Activated CD4-positive, alpha-beta memory T cell treated with anti-CD3 and anti-CD28 coated beads for 36 hours (primary cell): ENCODE measurements at places on chromosomes 2 and 18.

DNA sequence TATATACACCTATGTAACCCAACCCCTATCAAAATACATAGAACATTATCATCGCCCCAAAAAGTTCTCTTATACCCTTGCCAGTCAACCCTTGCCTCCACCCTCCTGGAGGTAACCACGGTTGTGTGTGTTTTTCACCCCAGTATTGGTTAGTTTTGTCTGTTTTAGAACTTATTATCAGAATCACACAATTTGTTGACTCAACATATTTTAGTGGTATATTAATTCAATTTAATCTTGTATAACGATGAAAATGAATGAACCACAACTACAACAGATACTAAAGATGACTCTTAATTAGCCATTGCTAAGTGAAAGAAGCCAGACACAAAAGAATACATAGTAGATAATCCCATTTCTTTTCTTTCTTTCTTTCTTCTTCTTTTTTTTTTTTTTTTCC, 19.3 kb downstream of the ACOXL start:
- no peak for DNase-seq

- no peak for DNase-seq
These were observed 88.8 kb downstream of the INHBB start for GRCh38 chr2:120434492-120435308.

DNA sequence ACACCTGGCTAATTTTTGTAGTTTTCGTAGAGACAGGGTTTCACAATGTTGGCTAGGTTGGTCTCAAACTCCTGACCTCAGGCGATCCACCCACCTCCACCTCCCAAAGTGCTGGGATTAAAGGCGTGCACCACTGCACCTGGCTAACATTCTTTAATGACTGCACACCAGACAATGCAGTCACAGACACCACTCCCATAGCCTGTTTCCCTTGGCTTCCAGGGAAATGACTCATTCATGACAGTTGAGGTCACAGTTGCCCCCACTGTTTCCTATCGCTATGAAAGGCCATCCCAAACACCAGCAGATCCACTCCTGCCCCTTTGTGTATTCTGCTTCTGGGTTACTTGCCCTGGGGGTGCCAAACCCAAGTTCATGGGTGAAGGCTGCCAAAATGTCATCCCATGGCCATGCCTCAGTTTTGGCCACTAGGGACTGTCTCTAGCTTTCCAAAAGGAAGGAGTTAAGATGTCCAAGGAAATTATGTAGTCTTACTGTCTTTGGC, 8.7 kb downstream of the CHMP1B start:
- peak; percentile 20 for DNase-seq

GRCh38 chr2:119575439-119575838, 31.2 kb downstream of the CFAP221 start:
- DNase-seq = no peak

- DNase-seq = no peak
These were observed 198.2 kb downstream of the PTGR3 start for GRCh38 chr18:75010689-75011088.

DNA sequence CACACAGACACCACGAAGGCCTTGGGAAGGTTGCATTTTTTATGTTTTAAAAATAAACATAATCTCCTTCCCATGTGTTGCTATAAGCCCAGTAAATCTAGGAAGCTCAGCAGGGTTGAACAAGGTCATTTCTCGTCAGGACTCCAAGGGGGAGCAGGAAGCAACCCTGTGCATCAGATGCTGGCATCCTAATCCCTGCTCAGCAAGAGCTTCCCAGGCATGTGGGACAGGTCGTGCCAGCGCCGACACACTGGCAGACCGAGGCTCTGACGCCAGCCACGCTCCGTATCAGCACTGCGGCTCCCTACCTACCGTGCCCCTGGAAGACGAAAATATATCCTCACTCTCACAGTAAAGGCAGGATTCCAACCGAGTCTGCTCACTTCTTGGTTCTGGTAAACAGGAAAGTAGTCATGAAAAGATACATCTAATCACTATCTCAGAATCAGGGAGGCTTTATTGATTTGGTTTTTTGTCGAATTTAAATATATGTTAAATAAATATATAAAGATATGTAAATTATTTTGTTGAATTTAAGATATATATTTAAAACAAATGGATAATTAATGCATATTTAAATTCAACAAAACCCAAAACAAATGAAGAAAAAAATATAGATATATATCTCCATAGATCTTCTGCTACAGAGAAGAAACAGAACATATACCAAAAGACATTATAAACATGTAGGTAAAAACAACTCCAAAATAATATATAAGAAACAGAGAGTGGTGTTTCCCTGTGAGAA, 61.4 kb downstream of the TXNL1 start:
- DNase-seq = no peak

- DNase-seq = no peak
These were observed 506.6 kb downstream of the PLCL1 start for GRCh38 chr2:198311020-198311419.

DNA sequence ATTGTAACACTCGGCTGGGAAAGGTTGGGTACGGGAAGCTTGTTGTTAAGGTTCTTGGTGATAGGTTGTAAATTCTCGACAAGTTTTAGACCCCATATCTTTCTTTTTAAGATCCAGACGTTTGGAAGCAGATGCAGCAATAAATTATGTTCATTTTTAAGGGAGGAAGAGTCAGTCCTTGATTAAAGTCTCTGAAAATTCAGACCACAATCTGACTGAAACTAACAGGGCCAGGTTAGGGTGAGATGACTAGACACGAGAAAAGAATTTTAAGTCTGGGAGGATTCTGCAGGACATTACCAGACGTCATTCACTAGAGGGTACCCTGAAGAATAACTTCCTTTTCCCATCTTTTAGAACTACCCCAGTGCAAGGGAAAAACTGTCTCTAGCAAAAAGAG, 16.1 kb downstream of the WIPF1 start:
- DNase-seq = no peak

- no peak for DNase-seq
These were observed 39.8 kb upstream of the TMEM163 start for GRCh38 chr2:134758633-134759032.

DNA sequence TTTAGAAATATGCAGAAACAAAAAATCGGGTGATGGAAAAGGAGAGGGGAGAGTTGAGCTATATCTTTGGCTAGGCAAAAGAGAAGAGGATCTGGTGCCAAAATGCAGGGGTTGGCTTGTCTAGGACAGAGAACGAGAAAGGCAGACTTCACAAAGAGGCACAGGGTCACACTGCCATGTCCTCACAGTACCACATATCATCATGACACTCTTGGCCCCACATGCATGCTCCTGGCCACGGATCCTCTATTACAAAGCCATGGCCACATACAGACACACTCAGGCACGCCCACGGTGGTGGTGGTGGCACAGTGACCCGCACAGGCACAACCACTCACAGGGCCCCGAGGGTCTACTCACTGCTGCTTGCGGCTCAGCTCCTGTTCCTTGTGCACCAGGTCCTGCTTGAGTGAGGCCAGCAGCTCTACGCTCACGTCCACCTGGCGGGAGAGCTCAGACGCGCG, 15.9 kb downstream of the FBXO41 start:
- no peak for DNase-seq

GRCh38 chr2:54090521-54091117, 24.8 kb upstream of the ACYP2 start:
- DNase-seq = no peak

DNA sequence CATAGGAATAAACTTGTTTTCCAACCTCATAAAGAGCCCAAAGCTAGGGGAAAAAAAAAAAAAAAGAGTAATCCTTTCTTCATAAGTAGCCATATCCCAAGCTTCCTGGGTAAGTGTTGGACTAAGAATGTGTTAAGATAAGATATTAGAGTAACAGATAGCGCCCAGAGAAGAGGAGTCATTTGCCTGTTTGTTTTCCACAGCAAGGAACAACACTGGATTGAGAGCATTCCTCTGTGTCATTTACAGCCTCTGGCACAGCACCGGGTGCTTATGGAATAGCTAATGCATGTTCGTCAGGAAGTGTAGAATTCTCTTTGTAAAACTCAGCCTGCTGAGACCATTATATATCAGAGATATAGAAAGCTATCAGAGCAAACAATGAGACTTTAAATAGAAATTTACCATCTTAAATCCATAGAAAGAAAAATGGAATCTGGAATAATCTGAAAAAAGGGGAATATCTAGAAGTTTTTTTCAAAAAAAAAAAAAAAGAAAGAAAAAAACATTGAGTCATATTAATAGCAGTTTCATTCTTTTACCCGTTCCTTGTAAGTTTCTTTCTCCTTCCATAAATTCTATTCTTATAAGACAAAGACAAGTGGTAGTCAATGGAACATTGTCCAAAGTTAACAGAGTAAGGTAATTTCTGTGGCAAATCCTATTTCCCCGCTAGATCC, 37.6 kb downstream of the LRP2 start:
- no peak for DNase-seq

DNA sequence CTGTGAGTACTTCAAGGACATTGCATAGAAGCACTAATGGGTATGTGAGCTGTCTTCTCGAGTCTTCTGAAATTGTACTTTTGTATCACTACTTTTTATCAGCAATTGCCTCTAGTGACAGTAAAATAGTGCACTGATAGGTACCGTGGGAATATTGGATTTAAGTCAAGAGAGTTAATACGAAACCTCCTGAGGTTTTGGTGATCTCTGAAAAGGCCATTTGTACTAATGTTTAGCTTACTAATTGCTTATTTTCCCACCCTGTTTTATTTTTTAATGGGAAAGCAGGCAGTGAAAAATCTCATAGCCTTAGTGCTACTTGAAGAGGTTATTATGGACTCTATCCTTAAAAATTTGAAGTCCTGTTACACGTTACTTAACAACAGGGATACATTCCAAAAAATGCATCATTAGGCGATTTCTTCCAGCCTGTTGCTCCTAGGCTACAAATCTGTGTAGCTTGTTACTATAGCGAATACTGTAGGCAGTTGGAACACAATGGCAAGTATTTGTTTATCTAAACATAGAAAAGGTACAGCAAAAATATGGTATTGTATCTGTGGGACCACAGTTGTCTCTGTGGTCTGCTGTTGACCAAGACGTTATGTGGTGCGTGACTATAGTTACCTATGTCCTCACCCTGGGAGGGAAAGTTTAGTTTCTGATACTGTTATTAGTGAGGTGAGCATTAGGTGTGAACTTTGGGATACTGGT, 65.9 kb downstream of the CAB39 start:
- no peak for DNase-seq

DNA sequence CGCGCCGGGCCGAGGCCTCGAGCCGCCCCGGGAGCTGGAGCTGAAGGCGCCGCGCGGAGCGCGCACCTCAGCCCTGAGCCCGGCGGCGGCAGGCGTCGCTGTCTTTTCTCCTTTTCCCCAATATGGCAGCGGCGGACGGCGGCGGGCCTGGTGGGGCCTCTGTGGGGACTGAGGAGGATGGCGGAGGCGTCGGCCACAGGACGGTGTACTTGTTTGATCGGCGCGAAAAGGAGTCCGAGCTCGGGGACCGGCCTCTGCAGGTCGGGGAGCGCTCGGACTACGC, 369 bp downstream of the SMCHD1 start:
- no peak for DNase-seq

DNA sequence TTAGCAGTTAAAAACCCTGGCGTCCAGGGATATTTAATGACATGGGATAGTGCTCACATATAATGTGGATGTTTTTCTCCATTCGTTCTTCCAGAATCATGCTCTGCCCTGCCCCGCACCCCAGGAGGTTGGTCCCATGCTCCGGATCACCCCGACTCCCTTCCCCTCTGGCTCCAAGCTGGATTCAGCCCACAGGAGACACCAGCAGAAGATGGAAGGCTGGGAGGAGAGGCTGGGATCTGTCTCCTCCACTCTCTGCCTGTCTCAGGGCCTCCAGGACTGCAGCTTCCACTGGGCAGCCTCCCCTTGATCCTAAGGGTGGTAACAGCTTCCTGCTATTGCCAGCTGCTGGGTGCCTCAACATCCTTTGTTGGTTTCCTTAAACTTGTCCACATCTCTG, 24.5 kb downstream of the TMEM177 start:
- no peak for DNase-seq
